CD8-positive, alpha-beta T cell (primary cell): ENCODE measurements at places on chromosomes 2 and 18.

- DNase-seq = no peak
Observed at GRCh38 chr2:206512999-206513398, 69.7 kb downstream of the ADAM23 start.

DNA sequence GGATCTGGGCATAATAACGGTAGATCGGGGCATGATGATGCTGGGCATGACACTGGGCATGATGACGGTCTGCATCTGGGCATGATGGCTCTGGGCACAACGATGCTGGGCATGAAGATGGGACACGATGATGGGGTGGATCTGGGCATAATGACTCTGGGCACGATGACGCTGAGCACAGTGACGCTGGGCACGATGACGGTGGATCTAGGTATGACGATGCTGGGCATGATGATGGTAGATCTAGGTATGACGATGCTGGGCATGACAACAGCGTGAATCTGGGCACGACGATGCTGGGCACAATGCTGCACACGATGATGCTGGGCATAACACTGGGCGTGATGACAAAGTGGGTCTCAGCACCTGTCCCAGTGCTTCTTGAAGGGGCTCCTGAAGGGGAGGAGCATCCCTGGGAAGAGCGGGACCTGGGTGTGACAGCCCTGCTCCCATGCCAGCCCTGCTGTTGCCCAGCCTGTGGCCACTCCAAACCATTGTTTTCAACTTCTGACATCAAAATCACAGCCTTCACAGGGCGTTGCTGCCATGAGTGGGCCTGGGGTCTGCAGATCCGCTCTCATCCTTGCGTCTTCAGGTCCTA, 30.4 kb upstream of the ALLC start:
- no peak for DNase-seq

DNA sequence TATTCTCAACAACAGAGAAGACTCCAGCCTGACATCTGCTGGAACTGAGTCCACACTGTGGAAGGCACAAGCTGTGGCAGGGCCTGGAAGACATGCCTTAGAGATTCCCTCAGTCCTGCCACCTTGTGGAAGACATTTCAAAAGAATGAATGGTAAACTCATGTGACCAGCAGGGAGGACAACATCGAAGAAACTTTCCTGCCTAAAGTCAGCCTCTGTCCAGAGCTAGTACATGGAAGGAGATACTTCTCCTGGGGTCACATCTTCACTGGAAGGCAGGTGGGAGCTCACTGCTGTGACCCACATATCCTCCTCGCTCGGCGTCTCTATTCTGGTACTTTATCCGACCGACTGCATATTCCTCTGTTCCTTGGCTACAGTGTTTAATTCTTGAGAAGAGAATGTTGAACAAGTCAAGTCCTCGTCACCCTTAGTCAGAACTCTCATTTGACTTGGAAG, 59.5 kb downstream of the PUM2 start:
- DNase-seq = no peak

DNA sequence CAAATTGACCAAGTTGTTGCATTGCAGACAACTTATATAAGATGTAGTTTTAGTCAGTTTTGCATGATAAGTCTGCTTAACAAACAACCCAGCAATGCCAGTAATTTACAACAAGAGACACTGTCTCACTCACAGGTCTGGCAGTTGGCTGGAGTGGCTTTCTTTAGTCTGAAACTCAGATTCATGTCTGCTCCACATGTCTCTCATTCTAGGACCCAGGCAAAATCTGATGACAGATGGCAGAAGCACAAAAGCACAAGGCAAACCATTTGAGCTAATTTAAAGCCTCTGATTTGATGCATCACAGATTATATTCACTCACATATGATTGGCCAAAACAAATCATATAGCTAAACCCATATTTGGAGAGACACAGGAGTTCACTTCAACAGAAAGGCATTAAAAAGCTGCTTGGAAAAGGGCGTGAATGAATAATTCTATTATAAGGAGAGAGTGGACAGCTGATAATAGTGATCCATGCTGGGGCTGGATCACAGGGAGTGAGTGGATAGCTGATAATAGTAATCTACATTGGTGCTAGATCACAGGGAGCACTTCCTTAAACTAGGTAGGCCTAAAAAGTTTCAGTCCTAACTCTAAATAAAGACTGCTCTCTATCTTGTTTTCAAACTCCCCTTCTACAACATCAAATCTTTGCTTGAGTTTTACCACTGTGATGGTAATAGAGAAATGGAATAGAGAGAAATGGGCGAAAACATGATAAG, 593.2 kb upstream of the ZNF804A start:
- DNase-seq = no peak

- no peak for DNase-seq
Observed at GRCh38 chr2:95401480-95401879, 1.0 kb upstream of the FAHD2A start.

DNA sequence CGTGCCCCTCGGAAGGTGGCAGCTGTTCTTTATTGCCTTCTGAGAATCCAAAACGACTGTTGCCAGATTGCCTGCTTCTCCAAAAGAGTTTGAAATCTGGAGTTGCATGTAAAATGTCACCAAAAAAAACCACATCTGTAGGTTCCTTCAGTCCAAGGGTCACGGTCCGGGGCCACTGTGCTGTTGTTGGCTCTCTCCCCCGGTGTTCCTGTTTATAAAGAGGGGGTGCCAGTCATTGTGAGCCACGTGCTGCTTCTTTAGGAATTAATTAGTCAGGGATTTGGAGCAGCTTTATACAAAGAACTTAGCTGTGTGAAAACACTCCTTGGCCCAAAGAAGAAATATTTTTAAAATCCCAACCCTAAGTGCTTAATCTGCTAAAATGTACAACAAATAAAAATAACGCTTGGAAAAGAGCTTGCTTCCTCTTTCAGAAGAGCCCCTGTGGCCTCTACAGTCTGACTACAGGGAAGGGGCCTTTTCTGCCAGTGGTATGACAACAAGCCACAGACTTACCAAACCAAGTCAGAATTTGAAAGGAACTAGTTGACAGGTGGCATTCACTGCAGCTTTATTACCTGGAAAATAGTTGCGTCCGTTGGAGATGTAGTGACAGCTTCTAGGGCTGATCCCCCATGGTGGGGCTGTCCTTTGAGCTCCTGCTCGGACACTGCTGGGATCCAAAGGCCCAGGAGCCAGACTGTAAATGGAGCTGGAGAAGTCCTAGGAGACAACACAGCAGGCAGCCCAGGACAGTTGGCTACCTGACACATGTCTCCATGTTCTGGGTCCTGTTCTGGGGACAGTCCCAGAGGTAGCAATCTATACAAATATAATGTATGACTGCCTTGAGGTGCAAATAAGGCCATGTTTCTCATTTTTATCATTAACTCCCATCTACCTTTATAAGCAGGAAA, 84.5 kb upstream of the SLC1A4 start:
- DNase-seq = no peak

- no peak for DNase-seq
Observed at GRCh38 chr2:60356346-60356745, 197.1 kb downstream of the BCL11A start.

- no peak for DNase-seq
Observed at GRCh38 chr2:197851451-197851850, 47.1 kb downstream of the PLCL1 start.
